CD4-positive, alpha-beta T cell treated with Interleukin-10 for 1 hour (primary cell): ENCODE measurements at places on chromosomes 16 and 17.

GRCh38 chr16:984121-984694 lies 2.6 kb downstream of the SOX8 start:
- no peak for DNase-seq

- no peak for DNase-seq
Observed at GRCh38 chr16:11097094-11097786, 152.9 kb downstream of the CLEC16A start.

- no peak for DNase-seq
Observed at GRCh38 chr16:54436346-54436745, 149.8 kb upstream of the IRX3 start.

DNA sequence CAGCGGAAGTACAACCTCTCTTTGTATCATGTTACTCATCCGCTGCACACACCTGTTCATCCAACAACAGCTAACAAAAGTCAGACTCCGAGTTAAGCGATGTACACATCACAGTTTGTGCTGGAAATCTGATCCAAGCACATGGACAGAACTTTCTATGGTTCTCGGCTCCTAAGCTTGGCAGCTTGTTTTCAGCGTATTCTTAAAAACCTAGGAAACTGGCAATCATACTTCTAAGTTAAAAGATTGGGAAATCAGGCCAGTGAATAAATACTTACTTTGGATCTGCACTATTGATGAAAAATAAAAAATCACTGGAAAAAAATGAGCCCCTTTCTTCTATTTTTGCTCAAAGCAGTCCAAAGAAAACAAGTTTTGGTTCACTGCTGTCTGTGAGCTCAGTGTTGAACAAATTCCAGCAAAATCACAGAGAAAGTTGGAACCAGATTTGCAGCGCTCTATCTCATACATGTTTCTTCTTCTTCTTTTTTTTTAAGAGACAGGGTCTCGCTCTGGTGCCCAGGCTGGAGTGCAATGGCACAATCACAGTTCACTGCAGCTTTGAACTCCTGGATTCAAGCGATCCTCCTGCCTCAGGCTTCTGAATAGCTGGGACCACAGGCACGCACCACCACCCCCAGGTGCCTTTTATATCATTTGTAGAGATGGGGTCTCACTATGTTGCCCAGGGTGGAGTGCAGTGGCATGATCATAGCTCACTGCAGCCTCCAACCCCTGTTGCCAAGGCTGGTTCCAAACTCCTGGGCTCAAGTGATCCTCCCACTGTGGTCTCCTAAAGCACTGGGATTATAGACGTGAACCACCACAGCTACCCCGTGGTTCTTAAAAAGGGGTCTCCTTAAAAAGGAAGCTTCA lies 71.6 kb upstream of the CREBBP start:
- DNase-seq: no peak

DNA sequence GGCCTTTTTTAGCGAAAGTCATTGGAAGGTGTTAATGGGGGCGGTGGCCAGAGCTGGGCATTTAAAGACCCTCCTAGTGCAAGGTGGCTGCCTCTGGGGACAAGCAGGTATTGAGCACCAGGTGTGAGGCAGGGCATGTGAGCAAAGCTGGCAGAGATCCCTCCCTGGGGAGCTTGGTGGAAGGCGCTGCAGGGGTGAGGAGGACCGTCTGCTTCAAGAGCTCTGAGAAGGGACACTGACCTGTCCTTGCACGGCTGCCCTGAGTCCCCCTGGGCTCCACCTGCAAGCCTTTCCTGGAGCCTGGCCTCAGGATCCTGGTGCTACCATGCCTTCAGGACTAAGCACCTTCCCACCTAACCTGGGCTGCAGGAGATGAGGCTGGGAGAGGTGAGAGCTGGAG lies 127.0 kb upstream of the CIBAR2 start:
- DNase-seq: no peak

GRCh38 chr17:80129006-80129565 lies 17.8 kb downstream of the EIF4A3 start:
- no peak for DNase-seq

- DNase-seq: no peak
Observed at GRCh38 chr17:12365805-12366204, 299.9 kb upstream of the MYOCD start.

GRCh38 chr17:36008998-36009665 lies 7.8 kb upstream of the CCL15 start:
- DNase-seq: no peak

- DNase-seq: peak; percentile 57
Observed at GRCh38 chr17:75601057-75601987, 13.7 kb downstream of the MYO15B start.

- DNase-seq: no peak
Observed at GRCh38 chr16:13961099-13961811, 41.3 kb downstream of the ERCC4 start.

DNA sequence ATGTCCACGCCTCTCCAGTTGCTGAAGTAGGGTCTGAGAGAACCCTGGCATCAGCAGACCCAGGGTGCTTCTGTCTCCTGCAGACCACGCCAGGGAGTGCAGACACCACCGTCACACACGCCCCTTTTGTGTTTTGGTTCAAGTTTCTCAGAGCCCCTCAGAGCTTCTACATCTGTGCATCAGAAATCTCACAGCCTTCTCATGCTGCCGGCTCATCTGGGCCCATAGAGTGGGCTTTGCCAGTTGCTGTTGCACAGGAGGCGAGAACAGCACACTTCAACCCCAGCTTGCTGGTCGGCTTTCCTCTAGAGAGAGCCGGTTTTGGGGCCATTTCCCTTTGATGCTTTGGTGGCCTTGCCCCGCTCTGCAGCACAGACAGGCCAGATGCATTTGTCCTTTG lies 60.9 kb downstream of the PDPK1 start:
- no peak for DNase-seq

DNA sequence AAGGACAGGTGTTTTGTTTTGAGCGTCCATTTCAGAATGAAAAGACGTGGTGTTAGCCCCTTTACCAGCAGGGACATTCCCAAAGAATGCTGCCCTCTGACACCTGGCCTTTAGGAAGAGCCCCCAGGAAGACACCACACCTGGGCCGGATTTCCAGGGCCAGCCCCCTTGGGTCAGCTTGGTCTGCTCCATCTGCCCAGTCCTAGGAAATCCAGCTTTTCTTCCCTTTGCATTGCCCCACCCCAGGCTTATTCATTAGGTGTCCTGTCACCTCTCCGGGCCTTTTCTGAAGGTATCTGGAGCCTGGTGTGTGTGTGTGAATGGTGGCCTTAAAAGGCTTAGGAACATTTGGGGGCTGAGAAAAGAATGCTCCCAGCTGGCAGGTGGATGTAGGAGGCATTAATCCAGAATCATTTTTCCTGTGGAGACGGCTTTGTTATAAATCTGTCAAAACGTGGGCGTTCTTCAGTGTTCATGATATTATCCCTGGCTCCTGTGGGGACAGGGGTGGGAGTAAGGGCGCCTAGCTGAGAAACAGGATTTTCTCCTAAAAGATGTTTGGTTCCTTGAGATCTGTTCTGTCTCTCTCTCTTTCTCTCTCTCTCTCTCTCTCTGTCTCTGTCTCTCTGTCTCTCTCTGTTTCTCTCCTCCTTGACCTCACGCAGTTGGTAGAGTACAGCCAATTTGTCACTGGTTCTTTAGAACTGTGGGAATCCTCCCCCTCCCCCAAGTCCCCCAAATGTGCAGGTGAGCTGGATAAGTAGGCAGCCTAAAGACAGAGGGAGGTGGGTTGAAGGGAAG lies 84.0 kb downstream of the NTN1 start:
- no peak for DNase-seq

DNA sequence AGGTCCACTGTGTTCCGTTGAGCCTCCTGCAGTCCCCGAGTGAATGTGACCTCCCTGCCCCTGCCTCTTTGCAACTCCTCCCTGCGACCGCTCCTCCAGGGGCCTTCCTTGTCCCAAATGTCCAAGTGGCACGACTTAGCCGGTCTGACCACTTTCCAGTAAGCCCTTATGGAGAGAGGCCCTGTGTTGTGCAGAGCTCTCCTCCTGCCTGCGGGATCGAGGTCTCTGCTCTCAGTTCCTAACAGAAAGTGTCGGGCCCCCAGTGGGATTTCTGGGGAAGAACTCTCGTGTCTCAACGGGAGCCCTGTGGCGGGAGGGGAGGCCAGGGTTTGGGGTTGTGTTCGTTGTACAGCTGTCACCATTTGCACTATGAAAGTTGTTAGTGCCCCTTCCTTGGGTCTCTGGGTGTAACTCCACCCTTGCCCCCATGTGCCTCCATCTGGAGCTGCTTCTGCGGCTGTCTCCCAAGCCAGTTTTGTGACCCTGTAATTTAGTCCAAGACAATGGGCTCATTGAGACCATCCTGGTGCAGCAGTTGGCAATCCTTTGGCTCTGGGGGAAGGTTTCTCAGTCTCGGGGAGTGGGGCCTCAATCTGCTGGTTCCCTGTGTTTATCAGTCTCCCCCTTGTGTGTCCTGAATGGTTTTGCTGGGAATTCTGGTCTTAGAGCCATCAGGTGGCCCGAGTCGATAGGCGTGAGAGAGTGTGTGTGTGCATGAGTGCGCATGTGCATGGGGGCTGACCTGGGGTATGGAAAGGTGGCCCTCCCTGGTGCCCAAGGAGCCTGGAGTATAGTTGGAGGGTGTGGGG lies 234.5 kb downstream of the SEC14L1 start:
- DNase-seq: no peak

GRCh38 chr16:79132701-79133100 lies 467.8 kb downstream of the MAF start:
- DNase-seq: no peak

- DNase-seq: no peak
Observed at GRCh38 chr16:25135254-25135878, 23.8 kb downstream of the LCMT1 start.

DNA sequence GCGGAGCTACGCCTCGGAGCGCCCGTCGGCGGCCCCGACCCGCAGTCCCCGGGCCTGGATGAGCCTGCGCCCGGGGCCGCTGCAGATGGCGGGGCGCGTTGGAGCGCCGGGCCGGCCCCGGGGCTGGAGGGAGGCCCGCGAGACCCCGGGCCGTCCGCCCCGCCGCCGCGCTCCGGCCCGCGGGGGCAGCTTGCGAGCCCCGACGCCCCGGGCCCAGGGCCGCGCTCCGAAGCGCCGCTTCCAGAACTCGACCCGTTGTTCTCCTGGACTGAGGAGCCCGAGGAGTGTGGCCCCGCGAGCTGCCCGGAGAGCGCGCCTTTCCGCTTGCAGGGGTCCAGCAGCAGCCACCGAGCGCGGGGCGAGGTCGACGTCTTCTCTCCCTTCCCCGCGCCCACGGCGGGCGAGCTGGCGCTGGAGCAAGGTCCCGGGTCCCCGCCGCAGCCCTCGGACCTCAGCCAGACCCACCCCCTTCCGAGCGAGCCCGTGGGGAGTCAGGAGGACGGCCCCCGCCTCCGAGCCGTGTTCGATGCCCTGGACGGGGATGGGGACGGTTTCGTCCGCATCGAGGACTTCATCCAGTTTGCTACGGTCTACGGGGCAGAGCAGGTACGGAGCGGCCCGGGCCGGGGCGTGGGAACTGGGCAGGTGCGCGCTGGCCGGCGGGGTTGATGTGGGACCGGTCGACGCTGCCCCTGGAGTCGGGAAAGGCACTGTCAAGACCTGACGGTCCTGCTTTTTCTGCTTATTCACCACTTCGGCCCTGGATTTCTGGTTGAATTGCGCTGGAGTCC lies 861 bp downstream of the RAB11FIP3 start:
- DNase-seq: no peak

- DNase-seq: no peak
Observed at GRCh38 chr16:50320310-50320709, 48.5 kb downstream of the BRD7 start.

DNA sequence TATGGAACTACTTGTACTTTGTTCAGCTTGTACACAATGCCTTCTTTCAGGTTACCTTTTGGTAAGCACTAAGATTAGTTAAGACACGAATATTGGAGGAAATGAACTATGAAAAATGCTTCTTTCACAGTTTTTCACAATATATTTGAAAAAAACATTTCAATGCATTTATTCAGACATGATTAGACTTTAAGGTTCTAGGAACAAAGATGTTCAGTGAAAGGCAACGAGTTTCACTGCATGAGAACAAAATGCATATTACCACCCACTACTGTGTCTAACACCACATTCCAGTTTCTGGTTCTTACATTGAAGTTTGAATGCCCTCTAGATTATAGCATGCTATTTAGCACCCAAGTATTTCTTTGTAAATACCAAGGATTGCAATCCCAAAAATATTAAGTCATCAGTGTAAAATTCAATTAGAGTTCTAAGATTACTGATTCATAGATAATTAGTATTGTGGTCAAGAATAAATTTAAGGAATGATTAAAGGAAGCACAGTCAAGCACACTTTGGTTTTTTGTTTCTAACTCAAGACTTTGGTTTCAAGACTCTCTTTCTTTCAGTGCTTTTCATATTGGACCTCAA lies 261.7 kb downstream of the CEP112 start:
- no peak for DNase-seq

DNA sequence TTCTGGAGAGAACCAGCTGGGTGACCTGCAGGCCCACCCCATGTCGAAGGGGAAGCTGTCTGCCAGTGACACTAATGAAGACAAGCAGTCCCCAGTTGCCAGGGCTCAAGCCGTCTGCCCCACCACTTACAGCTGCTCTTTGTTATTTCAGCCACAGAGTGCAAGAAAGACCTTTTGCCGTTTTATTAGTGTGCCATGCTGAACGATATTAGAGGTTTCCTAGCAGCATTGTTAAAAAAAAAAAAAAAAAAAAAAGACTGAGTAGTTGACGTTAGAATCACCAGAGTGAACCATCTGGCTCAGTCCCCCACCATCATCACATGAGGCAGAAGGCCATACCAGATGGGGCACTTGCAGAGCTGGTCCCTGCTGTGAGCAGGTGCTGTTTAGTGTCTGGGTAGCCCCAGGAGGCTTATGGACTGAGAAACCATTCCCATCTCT lies 26.5 kb upstream of the SLC39A11 start:
- no peak for DNase-seq

GRCh38 chr17:3535253-3535995 lies 22.2 kb downstream of the TRPV3 start:
- peak; percentile 57 for DNase-seq

DNA sequence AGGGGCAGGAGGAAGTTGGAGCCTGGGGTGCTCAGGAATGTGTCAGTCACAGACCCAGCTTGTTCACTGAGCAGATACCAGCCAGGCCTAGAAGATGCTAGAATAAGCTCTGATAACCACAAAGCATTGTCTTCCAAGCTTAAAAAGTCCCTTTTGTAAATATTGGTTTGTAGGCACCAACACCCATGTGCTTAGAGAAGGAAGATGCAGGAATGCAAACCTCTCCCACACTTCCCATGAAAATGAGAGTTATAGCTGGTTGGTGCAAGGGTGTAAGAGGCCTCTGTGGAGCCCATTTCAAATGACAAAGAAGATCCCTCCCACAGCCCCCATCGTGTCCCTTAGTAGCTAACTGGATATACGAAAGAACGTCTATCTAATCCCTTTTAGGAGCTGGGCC lies 210.3 kb downstream of the C16orf78 start:
- DNase-seq: no peak

- DNase-seq: no peak
Observed at GRCh38 chr16:4923853-4924252, 13.1 kb downstream of the PPL start.

- DNase-seq: no peak
Observed at GRCh38 chr16:68259007-68259825, 5.1 kb upstream of the SLC7A6 start.

- DNase-seq: no peak
Observed at GRCh38 chr16:61289141-61289540, 747.1 kb downstream of the CDH8 start.

DNA sequence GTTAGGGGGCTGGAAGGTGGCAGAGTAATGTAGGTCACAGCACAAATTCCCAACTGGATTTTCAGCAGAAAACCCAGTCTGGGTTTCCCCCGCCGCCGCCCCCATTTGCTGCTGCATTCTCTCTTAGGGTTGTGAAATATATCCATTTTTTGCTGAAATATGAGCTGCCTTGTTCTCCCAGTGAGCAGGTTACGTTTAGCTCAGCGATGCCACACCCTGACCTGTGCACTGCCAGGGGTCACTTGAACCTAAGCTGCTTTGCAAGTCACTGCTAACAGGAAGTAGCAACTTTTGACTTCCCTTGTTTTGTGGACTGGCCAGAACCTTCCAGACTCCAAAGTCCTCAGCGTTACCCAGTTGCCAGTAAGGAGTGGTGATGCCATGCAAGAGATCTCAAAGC lies 274.1 kb downstream of the CPPED1 start:
- DNase-seq: no peak
